ENCODE measurements at places on chromosomes 6 and 20.

- DNase-seq, result no peak
Observed at GRCh38 chr20:23119456-23120216, 33.5 kb upstream of the CD93 start.

DNA sequence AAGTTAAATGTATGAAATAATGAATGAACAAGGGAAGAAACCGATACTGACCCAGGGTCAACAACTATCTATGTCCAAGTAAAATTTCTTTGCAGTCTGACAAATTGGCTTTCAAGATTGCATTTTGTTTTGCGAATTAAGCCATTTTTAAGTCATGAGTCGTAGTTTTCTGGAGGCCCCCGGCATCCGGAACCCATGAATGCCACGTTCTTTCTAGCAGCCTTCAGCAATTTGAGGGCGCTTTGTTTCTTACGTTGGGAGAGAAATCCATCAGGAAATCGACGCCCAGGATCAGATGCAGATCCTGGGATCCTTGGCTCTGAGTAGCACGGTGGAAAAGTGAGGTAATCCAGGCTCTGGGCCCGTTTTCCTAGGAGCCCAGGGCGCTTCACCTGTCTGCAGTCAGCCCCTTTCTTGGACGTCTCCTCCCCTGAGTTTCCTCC, 309 bp upstream of the ABRACL start:
- no peak for DNase-seq

DNA sequence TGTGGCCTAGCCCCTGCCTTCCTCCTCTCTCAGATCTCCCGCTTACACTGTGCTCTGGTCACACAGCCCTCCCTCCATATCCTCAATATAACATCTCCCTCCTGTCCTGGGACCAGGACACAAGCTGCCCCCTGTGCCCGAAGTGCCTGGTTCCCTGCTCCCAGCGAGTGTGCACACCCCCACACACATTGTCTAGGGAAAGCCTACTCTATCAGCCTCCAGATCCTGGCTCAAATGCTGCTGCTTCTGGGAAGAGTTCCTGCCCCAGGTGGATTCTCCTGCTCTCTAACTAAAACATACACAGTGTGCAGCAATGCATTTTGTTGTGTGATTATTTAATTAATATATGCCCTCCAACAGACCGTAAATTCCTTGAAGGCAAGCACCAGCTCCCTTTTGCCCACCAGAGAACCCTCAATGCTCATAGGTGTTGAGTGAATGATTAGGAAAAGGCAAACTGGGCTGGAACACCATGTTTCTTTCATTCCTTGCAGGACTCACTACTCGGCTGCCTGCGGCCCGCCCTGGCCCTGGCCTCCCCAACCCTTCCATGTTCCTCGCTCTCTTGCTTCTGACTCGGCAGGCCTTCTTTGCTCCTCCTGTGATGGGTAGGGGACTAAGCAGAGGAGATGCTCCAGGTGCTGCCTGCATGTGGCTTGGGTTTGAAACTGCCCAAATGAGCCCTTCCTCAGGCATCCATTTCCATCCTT, 194.6 kb downstream of the ZDHHC14 start:
- no peak for DNase-seq

- DNase-seq, result no peak
Observed at GRCh38 chr6:29477923-29478450, 9.8 kb downstream of the MAS1L start.

GRCh38 chr20:11108102-11108810, 434.5 kb upstream of the JAG1 start:
- DNase-seq, result no peak

DNA sequence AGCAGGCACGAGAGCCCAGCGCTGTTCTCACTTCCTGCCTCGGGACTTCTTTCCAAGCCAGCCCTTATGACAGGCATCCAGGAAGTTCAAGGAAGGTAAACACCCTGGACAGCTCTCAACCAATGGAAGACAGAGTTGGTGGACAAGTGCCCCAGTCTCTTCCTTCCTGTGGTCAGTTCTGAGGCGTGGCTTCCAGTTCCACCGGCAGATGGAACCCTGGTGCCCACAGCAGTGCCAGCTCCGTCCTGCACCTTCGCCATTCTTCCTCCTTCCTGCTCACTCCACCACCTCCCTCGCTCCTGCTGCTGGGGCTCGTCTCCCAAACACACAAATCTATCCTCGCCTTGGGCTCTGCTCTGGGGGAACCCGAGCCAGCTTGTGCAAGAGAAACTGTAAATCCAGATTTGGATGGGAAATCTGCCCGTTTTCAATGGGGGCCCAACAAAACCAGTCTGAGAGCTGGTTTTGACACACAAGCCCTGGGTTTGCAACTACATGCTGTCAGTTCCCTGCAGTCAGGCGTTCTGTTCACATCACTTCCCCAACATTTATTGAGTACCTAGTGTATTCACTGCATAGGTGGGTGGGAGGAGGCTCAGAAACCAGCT, 162.7 kb downstream of the GRM4 start:
- no peak for DNase-seq

GRCh38 chr6:53168516-53169267, 20.1 kb upstream of the GCM1 start:
- no peak for DNase-seq

DNA sequence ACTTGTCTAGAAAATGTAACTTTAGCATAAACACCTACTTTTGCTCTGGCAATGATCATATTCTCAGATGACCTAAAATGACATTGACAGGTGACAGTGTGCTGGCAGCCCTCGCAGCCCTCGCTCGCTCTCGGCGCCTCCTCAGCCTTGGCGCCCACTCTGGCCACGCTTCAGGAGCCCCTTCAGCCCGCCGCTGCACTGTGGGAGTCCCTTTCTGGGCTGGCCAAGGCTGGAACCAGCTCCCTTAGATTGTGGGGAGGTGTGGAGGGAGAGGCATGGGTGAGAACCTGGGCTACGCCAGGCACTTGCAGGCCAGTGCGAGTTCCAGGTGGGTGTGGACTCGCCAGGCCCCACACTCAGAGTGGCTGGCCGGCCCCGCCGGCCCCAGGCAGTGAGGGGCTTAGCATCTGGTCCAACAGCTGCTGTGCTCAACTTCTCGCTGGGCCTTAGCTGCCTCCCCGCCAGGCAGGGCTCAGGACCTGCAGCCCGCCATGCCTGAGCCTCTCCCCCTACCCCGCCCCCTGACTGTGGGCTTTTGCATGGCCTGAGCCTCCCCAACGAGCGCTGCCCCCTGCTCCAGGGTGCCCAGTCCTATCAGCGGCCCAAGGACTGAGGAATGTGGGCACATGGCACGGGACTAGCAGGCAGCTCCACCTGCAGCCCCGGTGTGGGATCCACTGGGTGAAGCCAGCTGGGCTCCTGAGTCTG, 17.2 kb downstream of the GSTA1 start:
- DNase-seq, result no peak

DNA sequence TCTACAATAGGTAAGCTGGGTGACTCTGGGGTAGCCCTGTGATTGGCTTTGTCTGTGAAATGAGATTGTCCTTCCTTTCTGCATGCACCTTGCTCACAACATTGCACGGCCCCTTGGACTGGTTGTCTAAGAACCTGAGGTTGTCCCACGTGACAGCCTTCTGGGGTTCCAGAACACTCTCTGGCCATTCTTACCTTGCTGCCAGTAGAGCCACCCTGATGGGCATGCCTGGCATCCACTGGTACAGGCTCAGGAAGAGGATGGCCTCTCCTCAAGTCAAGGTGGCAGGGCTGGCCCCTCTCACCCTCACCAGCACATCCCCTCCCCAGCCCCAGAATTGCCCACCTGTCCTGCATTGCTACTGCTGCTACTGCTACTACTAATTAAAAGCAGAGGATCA, 335.0 kb downstream of the PACRG start:
- no peak for DNase-seq

DNA sequence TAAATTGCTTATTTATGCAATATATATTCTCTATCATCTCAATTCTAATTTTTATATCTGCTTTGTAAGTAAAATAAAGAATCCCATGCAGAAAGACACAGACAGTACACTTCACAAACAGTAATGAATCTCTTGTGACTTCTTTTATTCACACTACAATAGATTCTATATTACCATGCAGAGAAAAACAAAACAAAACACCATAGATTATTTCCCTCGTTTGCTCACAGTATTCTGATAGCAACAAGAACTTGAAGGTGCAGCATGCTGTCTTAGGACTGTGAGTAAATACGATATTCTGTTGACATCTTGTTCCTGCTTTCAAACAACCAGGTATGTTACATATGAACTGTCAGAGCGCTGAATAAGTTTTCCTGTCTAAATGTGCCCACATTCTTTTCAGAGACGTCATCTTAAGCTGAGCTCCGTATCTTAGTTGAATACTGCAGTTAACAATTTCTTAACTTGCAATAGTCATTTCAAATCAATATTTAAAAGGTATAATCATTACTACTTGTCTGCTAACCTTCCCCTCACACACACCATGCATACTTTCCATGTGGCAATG, 140.1 kb downstream of the BTBD9 start:
- DNase-seq, result no peak

GRCh38 chr6:144606083-144606482, 320.9 kb downstream of the UTRN start:
- DNase-seq, result no peak

DNA sequence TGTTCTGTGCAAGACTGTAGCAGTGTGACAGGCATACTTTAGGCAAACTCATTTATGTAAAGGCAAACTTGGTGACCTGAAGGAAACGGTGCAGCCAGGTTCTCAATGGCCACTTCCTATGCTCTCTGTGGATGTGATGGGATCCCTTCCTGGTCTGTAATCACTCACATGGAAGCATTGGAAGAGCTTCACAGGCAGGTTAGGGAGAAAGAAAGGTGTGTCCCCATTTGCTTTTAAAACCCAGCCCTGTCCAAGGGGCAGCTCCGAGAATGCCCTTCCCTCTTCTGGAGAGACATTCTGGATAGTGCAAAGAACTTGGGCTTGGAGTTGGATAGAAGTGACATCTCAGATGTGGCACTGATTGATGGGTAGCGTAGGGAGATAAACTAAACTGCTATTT, 28.1 kb downstream of the CEP43 start:
- DNase-seq, result no peak

- no peak for DNase-seq
Observed at GRCh38 chr6:98124171-98124570, 710.2 kb upstream of the POU3F2 start.

DNA sequence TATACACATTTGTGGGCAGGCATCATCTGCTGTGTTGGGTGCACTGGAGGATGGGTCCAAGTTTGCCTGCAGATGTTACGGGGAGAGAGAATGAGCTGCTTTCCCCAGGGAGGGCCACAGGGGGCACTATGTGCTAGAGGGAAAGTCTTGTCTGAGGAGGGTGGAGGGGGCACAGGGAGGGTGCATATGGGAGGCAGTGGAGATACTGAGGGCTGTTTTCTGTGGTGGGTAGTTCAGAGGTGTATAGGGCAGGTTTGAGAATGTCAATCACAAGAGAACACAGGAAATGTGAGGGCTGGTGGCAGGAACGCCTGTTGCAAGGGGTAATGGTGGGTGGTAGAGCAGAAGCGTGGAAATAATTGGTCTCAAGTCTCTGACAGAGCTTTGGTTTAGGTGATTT, 7.7 kb upstream of the PTPRA start:
- no peak for DNase-seq

DNA sequence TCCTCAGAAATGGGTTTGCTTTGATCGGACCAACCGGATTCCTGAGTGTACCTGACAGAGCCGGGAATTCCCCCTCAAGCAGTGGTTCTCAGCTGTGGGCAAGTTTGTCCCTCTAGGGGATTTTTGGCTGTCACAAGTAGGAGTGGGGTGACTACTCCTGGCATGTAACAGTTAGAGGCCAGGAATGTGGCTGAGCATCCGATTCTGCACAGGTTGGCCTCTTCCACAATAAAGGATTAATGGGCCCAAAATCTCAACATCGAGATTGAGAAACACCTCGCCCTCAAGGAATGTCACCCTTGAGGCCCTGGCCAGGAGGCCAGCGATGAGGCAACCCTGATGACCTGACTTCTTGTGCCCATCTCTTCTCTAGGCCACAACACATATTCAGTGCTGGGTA, 7.9 kb downstream of the AGPAT4 start:
- DNase-seq, result no peak

DNA sequence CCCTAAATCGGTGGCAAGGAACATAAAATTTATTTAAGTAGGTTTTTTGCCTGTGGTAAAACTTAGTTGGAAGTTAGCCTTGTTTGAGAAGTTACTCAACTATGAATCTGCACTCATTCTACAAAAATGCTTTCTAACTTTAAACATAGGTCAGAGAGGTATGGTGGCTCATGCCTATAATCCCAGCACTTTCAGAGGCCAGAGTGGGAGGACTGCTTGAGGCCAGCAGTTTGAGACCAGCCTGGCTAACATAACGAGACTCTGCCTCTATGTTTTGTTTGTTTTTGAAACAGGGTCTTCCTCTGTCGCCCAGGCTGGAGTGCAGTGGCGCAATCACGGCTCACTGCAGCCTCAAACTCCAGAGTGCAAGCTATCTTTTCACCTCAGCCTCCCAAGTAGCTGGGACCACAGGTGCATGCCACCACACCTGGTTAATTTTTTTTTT, 16.2 kb downstream of the USP49 start:
- peak; percentile 41 for DNase-seq

DNA sequence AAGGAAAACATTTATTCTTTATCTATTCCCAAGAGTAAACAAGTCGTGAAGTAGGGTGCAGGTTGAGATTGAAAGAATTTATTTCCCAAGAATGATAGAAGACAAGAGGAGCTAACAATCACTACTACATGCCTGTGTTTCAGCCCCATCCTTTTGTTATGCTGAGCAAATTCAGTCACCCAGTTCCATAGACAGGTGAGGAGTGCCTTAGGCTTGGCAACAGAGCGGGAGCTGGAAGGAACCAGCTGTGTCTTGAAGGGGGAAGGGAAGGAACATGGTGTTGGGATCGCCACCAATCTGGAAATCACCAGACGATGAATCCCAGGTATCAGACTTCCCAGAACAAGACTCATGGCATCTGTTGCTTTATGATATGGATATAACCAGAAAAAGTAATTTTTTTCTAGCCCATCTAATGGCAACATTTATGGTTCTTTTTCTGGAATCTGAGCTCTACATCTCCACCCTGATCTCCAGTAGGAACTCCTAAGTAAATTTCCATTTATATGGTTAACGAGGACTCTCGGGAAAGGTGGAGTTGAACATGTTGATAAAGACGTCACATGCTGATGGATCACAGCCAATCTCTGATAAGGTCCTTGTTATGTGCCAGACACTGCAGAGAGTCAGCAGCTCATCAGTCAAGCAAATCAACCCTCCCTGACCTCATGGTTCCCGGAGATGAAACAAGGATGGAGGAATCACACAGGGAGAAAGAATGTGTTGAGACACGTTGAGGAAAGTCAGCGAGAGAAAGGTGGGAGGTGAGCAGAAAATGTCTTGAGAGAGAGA, 344.9 kb downstream of the SMOC2 start:
- no peak for DNase-seq

DNA sequence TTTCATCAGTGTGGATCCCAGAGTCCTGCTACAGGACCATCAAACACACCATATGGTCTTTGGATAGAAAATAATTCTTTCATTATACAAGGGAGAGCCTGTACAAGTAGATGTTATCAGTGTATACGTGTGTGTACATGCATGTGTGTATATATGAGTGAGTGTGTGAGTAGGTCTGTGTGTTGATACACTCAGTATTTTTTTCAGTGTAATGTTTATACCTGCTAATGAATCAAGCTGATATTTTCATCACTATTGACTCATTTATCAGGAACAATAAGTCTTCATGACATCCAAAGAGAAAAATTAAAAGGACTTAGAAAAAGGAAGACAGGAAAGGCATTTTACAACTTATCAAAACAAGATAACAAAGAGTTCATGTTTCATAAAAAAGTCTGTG, 66.5 kb downstream of the EPM2A start:
- DNase-seq, result no peak

- no peak for DNase-seq
Observed at GRCh38 chr6:44735630-44735963, 348.1 kb downstream of the CDC5L start.
